ENCODE measurements at places on chromosomes 16 and 17. TPM values are rescaled to one million over a fixed set of nuclear protein-coding genes. Genes with fewer than 3 reads are reported as not detected.

FBXO39 gene
- 0.22 TPM for total RNA-seq

SPSB3 gene
- 93.1 TPM for total RNA-seq

ZACN gene
- total RNA-seq = not detected

KRTAP1-5 gene
- not detected for total RNA-seq

PDE6G gene
- total RNA-seq = 6.4 TPM

WNT9B gene
- total RNA-seq = 0.16 TPM

PIRT gene
- 1.3 TPM for total RNA-seq

SLC16A6 gene
- total RNA-seq = 8.7 TPM

EEF2KMT gene
- total RNA-seq = 6.5 TPM

PDPK1 gene
- total RNA-seq = 35.7 TPM

COL1A1 gene
- 7,902 TPM for total RNA-seq

KRTAP4-1 gene
- total RNA-seq = not detected

BAIAP3 gene
- 9.3 TPM for total RNA-seq

LPCAT2 gene
- 32.5 TPM for total RNA-seq

CCL5 gene
- total RNA-seq = 2.1 TPM

RASL10B gene
- 4.1 TPM for total RNA-seq

OSBPL7 gene
- total RNA-seq = 13.7 TPM

MYLK3 gene
- total RNA-seq = 4.6 TPM

TMEM204 gene
- 9.6 TPM for total RNA-seq

CMTM4 gene
- 43.5 TPM for total RNA-seq

JPT1 gene
- 76.7 TPM for total RNA-seq

CLEC18B gene
- total RNA-seq = 6.3 TPM

CD300A gene
- 1.8 TPM for total RNA-seq

RNF157 gene
- total RNA-seq = 24.4 TPM

CDH16 gene
- not detected for total RNA-seq

KLHL10 gene
- 0.16 TPM for total RNA-seq

SLX4 gene
- total RNA-seq = 9.7 TPM

PRSS22 gene
- 1.2 TPM for total RNA-seq

NPTX1 gene
- total RNA-seq = 12.9 TPM

KRT17 gene
- total RNA-seq = 39.9 TPM

ITGAD gene
- total RNA-seq = not detected

ZNHIT3 gene
- total RNA-seq = 27.3 TPM

RAB37 gene
- 1.6 TPM for total RNA-seq

CA4 gene
- 10.4 TPM for total RNA-seq

CPNE7 gene
- 2.0 TPM for total RNA-seq

ATF7IP2 gene
- total RNA-seq = 13.4 TPM

PPY gene
- total RNA-seq = not detected

FOXC2 gene
- total RNA-seq = 2.8 TPM

SRP68 gene
- 57.0 TPM for total RNA-seq

MYH13 gene
- total RNA-seq = 5.9 TPM

TEKT5 gene
- 0.44 TPM for total RNA-seq

SLFN11 gene
- total RNA-seq = 14.7 TPM

AIPL1 gene
- 335 TPM for total RNA-seq

ABCC3 gene
- total RNA-seq = 2.6 TPM

NHLRC4 gene
- 0.66 TPM for total RNA-seq

QRICH2 gene
- total RNA-seq = 5.1 TPM

METTL2A gene
- 32.4 TPM for total RNA-seq

All from camera-type eye (tissue), 1 donor.